ENCODE measurements at places on chromosomes 5 and 9.

DNA sequence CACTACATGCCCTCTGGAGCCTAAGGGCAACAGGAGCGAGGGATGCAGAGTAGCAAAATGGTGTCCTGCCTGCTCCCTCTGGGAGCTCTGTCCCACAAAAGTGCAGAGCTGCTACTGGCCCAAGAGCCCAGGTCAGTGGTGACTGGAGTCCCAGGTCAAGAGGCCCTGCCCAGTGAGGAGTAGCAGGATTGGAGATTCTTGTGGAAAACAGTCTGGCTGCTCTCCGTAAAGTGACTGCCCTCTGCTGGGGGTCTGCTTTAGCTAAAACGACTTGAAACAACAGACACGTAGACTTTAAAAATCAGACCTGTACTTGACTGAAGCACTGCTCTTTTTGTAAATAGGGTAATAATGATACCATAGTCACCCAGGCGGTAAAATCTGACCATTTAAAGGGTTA is 917.0 kb downstream of the MAT2B start:
- DNase-seq = no peak

- DNase-seq = no peak
Measured at GRCh38 chr9:98465799-98466198, 210.3 kb upstream of the TBC1D2 start.

- DNase-seq = no peak
Measured at GRCh38 chr5:137837491-137838394, 29.9 kb upstream of the MYOT start.

GRCh38 chr9:121294866-121295661 is 27.1 kb downstream of the GSN start:
- peak; percentile 53 for DNase-seq

GRCh38 chr9:15882328-15882727 is 329.5 kb downstream of the CCDC171 start:
- DNase-seq = no peak

GRCh38 chr9:137021979-137022661 is 5.9 kb downstream of the ABCA2 start:
- peak; percentile 65 for DNase-seq

GRCh38 chr5:29001666-29002065 is 1963.3 kb upstream of the CDH9 start:
- DNase-seq = no peak

- DNase-seq = no peak
Measured at GRCh38 chr9:72346333-72346732, 18.7 kb downstream of the ZFAND5 start.

DNA sequence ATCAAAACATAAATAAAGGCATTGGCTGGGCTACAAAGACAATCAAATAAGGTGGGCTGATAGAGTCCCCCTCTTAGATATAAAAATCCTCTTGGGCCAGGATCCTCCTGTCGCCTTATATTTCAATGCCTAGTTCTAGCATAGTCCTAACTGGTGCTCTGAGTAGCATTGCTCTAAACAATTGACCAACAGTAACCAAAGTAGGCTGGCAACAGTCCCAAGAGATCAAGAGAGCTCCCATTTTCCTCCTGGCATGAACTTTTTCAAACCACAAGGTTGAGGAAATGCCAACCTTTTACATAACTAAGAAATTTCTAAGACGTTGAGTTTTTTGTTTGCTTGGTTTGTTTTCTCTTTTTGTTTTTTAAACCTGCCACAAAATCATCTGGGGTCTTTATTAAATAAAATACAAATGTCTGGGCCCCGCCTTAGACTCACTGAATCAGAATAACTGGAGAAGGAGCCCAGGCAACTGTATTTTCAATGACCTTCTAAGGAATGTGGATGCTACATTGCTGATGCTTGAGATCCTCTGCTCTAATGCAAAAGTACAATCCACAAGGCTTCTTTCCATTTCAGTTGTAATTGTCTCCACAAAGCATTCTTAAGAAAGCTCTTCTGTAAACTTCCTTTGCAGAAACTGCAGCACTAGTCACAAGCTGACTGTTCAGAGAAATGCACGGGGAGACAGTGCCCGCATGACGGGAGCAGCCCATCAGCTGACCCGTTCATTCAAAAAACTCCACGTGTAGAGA is 2.9 kb downstream of the SLC45A2 start:
- DNase-seq = peak; percentile 66

DNA sequence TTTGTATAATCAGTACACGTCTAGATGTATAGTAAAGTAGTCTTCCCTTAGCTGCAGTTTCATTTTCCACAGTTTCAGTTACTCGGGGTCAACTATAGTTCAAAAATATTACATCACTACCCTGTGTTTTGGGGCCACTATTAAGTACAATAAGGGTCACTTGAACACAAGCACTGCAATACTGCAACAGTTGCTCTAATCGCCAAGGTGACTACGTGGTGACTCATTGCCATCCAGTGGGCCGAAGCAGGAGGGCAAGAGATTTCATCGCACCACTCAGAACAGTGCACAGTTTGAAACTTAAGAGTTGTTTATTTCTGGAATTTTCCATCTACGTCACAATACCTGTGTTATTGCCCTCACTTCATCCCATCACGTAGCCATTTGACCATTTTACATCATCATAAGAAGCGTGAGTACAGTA is at the start of gene ARL14EPL:
TSS of gene ARL14EPL (plus strand) at position 379 of the 424 bp plus-strand sequence. CDS start 18,994 bp downstream, outside the sequence.
- DNase-seq = peak; percentile 82

GRCh38 chr9:18616976-18617375 is 143.0 kb downstream of the ADAMTSL1 start:
- no peak for DNase-seq

DNA sequence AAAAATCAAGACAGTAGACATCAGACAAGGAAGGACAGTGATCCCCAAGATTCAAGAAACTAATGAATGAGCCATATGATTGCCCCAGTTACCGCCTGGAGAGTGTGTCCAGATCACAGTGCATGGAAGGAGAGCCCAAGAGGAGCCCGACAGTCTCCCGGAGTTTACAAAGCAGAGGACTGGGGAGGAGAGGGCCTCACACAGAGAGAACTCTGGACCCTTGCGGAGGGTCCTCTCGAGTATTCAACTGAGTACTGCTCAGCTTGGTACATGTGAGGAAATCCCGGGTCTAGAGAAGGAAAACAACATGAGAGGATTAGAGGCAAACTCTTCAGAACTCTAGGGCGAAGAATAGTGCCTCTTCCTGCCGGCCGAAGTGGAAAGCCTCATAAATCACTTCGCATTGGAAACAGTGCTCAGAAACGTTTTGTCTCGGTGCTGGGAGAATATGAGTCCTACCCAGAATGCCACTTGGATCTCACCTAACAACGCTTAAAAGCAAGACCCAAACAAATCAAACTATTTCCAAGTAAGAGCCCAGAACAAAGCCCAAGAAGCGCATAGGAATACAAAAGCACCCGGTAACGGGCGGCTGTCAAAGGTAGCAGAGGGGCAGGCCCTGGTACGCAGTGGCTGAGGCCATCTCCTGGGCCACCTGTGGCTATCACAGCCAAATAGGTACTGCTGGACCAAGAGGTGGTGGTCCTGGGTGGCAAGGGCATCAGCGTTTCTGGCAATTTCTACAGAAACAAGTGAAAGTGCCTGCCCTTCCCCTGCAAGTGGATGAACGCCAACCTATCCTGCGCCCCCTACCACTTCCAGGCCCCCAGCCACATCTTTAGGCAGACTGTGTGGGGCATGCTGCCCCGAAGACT is 36.0 kb downstream of the FAM78A start:
- DNase-seq = no peak

GRCh38 chr5:151121665-151122064 is 35.9 kb downstream of the ANXA6 start:
- no peak for DNase-seq

DNA sequence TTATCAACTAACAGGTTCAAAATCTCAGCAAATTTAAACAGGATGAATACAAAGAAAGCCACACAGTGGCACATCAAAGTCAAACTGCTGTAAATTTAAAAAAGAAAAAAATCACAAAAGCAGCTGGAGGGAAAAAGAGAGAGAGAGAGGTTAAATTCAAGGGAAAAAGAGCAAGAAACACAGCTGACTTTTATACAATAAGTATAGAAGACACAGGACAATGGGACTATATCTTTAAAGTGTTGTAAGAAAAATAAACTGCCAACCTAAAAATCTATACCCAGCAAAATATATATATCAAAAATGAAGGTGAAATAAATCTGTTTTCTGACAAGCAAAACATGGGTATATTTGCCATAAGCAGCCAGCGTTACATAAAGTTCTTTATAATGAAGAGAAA is 261.5 kb downstream of the TLE1 start:
- no peak for DNase-seq

DNA sequence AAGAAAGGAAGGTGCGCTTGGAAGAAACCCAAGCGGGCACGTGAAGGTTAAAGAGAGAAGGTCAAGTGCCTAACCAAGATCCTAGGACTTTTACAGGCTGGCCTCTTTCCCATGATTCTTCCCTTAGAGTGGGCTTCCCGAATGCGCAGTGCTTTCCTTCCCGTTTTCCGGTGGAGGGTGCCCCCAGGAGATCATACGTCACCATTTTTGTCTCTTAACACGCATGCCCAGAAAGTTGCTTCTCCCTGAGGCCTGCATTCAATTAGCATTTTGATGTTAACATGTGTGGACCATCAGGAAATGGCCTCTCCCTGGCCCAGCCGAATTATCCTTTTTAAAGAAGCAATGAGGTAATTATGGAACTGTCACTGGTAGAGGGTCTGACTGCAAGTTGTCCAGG is 1.9 kb upstream of the RUSC2 start:
- peak; percentile 79 for DNase-seq

GRCh38 chr9:78572266-78572665 is 275.3 kb downstream of the PSAT1 start:
- DNase-seq = no peak

GRCh38 chr9:93365427-93366118 is 85.9 kb upstream of the FAM120A start:
- no peak for DNase-seq

DNA sequence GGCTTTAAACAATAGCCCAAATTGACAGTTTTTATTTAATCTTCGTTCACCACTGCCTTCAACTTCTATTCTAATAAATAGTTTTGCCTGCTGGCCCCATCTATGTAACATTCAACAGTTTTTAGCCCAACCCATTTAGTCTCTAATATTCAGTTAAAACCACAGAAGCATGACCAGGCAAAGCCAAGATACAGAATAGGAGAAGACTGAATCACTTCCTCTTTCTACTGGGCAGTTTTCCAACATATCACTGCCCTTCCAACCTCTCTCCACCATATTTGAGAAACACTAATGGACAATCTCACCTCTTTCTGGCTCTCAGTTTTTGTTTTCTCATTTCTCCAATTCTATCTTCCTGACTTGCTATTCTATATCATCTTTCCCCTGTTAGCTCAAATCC is 352.9 kb downstream of the DNAH5 start:
- DNase-seq = no peak

DNA sequence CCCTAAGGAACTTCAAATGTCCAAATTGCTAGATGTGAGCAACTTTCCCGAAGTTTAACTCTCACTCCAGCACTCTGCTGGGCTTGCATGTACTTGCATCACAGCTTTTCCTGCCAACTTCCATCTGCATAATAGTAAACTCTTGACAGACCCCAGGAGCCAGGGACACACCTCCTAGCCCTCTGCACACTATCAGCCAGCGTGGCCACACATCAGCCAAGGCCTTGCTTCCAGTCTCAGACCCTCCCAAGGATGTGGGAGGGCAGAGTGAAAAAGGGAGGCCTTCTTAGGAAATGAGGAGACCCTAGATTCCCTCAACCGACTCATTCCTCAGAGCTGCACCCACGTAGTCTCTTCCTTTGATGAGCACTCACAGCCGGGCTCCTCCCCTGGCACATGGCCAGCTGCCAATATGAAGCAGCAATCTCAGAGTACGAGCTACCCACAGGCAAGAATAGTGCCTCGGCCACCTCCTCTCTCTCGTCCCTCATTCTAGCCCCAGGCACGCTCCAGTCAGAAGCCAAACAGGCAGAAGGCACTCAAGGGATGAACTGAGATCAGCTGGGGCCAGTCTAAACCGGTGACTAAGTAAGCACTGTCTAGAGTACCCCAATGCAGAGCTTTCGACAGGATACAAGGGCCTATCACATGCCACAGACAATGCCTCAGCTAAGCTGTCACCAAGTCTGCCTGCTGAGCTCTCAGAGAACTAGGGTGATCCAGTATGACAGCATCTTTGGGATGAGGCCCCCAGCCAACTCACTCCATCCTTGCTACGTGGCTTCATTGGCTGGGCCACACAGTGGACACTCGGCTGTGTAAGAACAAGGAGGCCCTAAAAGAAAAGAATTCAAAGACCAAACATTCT is 2.3 kb downstream of the P4HA2 start:
- peak; percentile 89 for DNase-seq

- no peak for DNase-seq
Measured at GRCh38 chr5:164000819-164001218, 495.4 kb downstream of the MAT2B start.

GRCh38 chr9:134408389-134408788 is 82.1 kb downstream of the RXRA start:
- DNase-seq = no peak

DNA sequence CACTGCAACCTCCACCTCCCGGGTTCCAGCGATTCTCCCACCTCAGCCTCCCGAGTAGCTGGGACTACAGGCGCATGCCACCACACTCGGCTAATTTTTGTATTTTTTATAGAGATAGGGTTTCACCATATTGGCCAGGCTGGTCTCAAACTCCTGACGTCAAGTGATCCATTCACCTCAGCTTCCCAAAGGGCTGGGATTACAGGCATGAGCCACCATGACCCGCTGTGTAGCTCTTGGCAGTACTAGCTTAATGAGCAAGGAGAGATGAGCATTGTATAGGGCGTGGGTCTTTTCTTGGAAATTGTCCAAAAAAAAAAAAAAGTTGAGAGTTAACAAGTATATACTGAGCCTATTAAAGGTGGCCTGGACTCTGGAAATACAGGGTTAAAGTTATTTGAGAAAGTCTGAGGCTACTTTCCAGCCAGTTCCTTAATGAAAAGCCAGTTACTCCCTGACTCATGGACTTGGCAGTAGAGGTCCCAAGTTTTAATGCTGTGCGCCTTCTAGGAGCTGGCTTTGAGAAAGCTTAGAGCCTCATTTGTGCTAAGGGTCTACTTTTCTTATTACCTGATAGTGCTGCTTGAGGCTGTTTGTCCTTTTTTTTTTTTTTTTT is 4.2 kb upstream of the FGF18 start:
- DNase-seq = peak; percentile 24

DNA sequence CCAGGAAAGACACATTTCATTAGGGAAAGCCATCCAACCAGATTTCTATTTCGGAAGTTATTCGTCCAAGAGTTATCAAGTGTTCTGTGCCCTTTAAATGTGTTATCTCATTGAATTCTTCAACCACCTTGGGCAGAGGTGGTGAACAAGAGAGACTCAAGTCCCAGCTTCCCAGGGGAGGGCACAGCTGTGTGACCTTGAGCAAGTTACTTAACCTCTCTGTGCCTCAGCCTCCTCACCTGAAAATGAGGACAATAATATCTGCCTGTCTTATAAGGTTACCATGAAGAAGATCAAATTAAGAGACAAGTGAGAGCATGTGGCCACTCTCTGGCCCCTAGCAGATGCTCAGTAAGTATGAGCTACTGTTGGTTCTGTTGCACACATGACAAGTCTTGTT is 37.4 kb downstream of the WHRN start:
- DNase-seq = no peak
